ENCODE measurements at places on chromosomes 2 and 18.

GRCh38 chr2:176582176-176582575, 312.9 kb downstream of the MTX2 start:
- no peak for DNase-seq

DNA sequence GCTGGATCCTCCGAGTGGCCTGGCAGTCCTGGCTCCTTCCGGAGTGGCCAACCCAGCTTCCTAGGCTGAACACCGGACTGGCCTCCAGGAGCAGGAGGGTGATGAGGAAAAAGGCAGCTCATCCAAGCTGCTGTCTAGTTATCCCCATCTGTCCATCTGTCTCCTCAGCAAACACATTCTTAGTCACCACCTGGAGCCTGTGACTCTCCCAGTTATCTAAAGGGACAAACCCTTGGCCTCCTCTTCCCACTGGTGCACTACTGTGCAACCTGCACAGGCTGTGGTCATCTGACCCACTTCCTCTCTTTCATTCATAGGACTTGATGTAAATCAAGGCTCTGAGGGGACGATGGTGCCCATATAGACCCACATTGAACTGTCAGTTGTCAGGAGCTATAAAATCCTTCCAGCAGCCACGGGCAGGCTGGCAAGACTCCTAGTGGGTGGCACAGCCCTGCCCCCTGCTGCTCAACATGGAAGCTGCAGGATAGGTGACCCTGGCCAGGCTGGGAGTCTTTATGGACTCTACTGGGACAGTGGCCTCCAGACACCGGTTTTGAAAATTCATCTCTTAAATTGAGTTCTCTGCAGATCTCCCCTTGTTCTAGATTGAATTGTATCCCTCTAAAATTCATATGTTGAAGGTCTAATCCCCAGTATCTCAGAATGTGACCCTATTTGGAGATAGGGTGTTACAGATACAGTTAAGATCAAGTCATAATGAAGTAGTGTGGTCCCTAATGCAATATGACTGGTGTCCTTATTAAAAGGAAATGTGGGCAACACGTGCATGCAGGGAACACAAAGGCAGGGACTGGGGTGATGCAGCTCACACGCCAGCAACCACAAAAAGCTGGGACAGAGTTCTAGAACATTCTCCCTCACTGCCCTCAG, 29.3 kb upstream of the DUSP2 start:
- peak; percentile 79 for DNase-seq

- DNase-seq = peak; percentile 84
Observed at GRCh38 chr2:179096090-179096489, 46.2 kb upstream of the CCDC141 start.

GRCh38 chr2:239233576-239233975, 167.2 kb downstream of the HDAC4 start:
- no peak for DNase-seq
